ENCODE measurements at places on chromosomes 3 and 15.

DNA sequence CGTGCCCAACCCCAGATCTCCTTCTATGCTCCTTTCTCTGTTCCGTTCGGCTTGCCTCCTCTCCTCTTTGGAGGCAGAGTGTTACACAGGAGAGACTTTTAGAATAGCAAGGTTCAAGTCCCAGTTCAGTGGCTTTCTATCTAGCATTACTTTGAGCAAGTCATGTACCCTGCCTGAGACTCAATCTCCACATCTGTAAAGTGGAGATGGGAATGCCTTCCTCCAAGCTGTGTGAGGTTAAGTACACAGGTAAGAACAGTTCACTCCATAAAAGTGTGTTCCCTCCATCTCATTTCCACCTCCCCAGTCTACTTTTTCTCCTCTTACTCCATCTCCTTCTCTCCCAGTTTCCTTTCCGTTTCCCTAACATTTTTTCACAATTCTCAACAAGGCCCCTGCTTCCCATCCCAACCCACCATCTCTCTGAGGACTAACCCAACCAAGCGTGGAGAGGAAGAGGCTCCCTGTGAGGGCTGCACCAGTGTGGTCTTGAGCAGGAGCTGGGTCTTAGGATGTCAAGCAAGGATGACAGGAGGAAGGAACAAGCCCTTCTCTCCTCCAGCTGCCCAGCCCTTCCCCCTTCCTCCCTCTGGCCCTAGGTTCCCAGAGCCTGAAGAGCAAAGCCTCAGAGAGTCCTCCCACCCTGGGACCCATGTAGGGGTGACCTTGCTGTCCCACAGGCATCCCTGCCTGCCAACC lies 6.4 kb downstream of the ATP8B4 start:
- DNase-seq, result no peak

DNA sequence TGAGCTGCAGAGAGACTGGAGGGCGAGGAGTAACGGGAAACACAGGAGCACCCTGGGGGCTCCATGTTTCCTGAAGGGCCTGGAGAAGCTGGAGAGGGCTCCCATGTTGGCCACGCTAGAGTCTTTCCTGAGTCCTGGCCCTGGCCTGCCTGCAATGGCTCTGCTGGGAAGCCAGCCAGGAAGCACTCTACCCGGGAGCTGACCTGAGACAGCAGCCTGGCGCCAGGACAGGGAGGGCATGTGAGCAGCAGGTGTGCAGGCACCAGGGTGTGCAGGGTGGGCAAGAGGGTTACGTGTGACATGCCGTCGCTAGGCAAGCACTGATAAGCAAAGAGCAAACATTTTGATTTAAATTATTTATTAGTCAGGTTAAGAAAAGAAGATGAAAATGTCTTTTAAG lies 301.4 kb downstream of the OCA2 start:
- DNase-seq, result no peak

- DNase-seq, result no peak
Measured at GRCh38 chr3:194843556-194843955, 157.9 kb downstream of the FAM43A start.

GRCh38 chr15:63677778-63678177 lies 80.6 kb downstream of the FBXL22 start:
- no peak for DNase-seq

- DNase-seq, result no peak
Measured at GRCh38 chr3:26104851-26105251, 315.0 kb downstream of the OXSM start.

DNA sequence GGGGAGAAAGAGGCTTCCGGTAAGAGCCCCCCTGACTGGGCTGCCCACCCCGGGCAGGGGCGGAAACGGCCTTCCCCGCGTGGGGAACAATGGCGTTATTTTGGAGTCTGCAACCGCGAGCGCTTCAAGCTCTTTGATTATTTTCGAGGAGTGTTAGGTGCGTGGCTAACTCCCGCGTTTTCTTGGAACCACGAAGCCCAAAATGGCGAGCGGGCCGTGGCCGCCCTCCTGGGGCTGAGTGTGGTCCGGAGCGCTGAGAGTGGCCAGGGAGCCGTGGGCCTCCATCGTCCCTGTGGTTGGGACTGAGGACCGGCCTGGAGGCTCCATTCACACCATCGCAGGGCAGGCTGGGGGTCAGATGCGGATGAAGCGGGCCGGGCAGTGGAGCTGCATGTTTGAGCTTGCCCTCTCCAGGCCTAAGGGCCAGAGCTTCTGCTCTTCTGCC lies 44.6 kb upstream of the POLG start:
- DNase-seq, result no peak

GRCh38 chr3:100059472-100059871 lies 54.8 kb downstream of the FILIP1L start:
- DNase-seq, result no peak

GRCh38 chr15:82934100-82934880 lies 18.2 kb downstream of the HOMER2 start:
- no peak for DNase-seq

DNA sequence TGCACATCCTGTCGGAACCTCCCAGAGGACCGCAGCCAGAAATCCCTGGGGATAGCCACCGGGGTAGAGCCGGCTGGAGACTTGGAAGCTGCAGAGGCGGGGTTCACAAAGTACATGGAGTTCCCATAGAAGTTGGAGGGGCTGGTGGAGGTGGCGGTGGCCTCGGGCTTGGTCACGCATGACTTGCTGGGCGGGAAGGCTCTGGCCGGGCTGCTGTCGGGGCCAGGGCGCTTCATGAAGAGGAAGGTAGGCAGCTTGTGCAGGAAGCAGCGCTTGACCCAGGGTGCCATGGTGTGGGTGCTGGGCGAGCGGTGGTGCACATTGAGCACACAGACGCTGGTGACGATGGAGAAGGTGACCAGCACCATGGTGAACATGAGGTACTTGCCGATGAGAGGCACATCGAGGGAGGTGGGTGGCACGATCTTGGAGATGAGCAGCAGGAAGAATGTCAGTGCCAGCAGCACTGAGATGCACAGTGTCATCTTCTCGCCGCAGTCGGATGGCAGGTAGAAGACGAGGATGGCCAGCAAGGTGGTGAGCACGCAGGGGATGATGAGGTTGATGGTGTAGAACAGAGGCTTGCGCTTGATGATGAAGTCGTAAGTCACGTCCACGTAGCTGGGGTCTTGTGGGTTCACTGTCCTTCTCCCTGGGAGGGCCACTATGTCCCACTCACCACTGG lies 8.4 kb upstream of the CHRNA3 start:
- no peak for DNase-seq

DNA sequence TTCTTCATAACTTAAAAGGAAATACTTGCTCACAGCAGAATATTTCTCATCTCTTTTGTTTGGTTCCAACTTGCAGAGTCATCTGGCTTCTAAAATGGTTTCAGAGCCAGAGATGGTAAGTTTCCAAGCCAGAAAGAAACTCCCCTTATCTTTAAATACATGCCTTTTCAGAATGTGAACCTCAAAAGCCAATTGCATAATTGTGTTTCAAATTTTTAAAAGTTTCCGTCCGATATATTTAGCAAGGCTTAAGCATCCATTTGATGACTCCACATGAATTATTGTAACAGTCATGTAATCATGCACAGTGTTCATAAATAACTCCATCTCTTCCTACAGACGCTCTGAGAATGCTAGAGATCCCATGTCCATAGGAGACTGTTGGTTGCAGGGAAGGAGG lies 40.6 kb upstream of the C3orf80 start:
- no peak for DNase-seq

GRCh38 chr3:149000206-149000745 lies 8.9 kb downstream of the GYG1 start:
- DNase-seq, result no peak

GRCh38 chr3:53813229-53813628 lies 33.0 kb downstream of the CHDH start:
- DNase-seq, result no peak

DNA sequence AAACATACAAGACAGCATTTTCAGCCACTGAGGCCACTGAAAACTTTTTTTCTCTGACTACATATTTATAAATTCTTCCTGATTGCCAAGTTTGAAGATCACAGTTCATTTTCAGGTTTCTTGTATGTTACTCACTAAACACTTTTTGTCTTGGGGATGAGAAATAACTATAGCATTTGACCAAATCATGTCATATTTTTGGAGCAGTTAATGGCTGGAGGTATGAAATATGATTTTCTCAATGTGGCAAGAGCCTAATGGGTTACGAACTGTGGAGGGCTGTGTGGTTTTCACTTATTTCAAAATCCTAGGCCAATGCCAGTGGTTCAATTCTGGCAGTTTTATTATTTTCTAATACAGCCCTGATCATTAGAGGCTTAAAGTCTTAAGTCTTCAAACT lies 64.4 kb downstream of the USP13 start:
- no peak for DNase-seq

DNA sequence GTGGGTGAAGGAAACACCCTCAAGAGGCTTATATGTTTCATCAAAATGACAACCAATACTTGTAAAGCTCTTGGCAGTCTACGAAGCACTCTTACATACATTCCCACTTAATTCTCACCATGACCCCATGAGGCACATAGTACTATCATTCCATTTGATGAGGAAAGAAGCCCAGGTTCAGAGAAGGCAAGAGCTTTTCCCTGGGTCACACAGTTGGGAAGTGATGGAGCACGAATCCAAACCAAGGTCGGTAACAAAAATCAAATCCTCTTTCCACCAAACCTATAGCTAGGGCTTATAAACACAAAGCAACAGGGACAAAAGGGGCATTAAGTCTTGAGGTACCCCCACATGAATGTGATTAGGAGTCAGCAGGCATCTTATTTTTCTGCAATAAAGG lies 187.1 kb downstream of the UACA start:
- DNase-seq, result no peak

- no peak for DNase-seq
Measured at GRCh38 chr3:150033721-150034120, 63.0 kb upstream of the PFN2 start.

- no peak for DNase-seq
Measured at GRCh38 chr3:123489400-123490004, 40.6 kb upstream of the ADCY5 start.

- DNase-seq, result no peak
Measured at GRCh38 chr3:129343643-129344360, 65.1 kb downstream of the HMCES start.

GRCh38 chr3:52934630-52935530 lies 37.5 kb upstream of the STIMATE start:
- DNase-seq, result no peak

GRCh38 chr15:65311760-65312159 lies 7.3 kb downstream of the RNU5B-1 start:
- no peak for DNase-seq

- no peak for DNase-seq
Measured at GRCh38 chr3:124772081-124772831, 42.0 kb downstream of the UMPS start.

- DNase-seq, result no peak
Measured at GRCh38 chr3:120536642-120537041, 59.5 kb upstream of the NDUFB4 start.

DNA sequence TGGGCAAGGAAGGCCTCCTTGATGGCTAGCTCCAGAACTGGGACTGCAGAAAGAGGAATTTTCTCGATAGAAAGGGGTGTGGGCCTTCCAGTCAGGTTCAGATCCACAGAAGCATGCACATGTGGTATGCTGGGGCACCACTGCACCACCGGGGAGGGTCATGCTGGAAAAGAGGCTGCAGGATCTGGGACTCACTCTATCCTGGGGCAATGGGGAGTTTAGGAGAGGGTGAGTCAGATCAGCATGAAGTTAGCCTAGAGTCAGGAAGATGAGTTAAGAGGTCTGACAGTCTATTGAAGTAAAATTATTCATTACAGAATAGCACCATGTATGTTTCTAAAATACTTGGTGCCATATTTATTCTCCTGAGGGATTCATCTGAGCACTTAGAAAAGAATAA lies 130.2 kb upstream of the TOPAZ1 start:
- DNase-seq, result no peak

GRCh38 chr15:22930782-22931484 lies 49.2 kb downstream of the CYFIP1 start:
- DNase-seq, result no peak

- DNase-seq, result peak; percentile 29
Measured at GRCh38 chr15:74983725-74984231, 11.6 kb upstream of the SCAMP5 start.

Data from epithelial cell of proximal tubule (primary cell).